Stimulated activated CD8-positive, alpha-beta memory T cell treated with anti-CD3 and anti-CD28 coated beads, Interleukin-7, amount 100 ng/mL, for 1 hour (primary cell): ENCODE measurements at places on chromosomes 11 and 22.

- no peak for DNase-seq
These were observed 15.2 kb downstream of the NRIP3 start for GRCh38 chr11:8988329-8989234.

DNA sequence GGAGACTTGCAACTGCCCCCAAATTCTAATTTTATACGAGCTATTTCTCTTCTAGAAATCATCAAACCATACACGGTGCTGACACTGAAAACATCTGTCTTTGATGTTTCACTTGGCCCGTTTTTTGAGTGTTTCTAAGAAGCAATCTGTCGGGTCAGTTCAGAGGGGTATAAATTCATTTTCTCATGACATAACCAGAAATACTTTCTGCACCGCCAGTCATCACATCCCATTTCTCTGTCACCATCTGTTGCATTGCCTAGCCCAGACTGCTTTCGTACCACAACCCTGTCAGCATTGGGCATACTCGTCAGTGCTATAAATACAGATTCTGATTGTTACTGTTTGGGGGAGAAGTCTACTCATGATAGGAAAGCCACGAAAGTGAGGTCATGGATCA lies 63.1 kb upstream of the CCDC90B start:
- no peak for DNase-seq

DNA sequence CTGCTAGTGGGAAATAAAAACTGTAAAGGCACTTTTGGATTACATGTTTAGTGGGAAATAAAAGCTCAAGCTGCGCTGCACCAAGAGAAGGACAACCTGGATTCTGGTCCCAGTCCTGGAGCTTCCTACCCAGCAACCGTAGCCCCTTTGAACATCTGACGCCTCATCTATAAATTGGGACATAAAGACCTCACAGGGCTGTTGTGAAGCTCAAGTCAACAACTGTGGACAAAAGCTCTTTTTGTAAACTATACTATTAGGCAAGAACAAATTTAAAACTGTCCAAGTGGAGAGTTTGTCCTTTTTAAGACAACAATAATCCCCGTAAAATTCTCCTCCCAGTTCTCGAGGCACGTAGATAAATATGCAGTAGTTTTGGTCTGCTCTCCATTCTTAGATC lies 17.6 kb upstream of the PCF11 start:
- no peak for DNase-seq

- DNase-seq: no peak
These were observed 15.5 kb upstream of the DEPDC7 start for GRCh38 chr11:33000181-33000580.

DNA sequence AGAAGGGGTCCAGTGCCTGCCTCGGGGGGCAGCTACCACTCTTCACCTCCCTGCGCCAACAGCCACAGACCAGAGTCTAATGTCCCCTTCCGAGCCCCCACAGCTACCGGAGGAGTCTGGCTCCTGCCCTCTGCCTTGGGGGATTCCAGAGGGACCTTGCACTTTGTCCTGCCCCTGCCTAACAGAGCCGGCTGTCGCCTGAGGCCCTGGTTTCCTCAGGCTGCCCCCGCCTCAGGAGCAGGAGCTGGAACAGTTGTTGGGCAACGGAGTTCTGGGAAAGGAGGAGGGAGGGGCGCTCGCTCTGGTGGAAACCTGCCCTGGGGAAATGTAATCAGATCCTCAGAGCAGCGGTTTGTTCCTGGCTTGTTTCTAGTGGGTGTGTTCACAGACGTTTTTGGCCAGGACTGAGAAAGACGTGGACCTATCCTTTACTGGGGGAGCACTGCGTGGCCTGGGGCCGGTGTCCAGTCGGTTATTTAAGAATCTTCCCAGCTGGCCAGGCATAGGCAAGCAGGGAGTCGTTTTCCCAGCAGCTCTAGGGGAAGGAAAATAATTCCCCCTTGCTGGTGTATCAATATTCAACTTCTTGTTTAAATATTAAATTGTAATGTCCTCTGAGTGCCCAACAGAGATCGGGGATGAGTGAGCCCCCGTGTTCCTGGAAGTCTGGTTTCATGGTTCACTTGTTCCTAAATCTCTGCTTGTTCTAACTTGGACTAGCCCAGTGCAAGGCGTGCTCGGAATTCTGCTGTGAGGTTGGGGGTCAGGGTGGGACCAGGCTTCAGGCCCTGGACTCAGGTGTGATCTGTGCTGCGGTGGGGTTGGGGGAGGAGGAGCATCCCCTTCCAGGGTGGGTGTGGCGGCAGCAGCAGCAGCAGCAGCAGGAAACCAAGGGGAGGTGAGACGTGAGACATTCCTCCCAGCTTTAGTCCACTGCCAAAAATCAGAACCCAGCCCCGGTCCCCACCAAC lies 32.1 kb downstream of the A4GALT start:
- DNase-seq: no peak

DNA sequence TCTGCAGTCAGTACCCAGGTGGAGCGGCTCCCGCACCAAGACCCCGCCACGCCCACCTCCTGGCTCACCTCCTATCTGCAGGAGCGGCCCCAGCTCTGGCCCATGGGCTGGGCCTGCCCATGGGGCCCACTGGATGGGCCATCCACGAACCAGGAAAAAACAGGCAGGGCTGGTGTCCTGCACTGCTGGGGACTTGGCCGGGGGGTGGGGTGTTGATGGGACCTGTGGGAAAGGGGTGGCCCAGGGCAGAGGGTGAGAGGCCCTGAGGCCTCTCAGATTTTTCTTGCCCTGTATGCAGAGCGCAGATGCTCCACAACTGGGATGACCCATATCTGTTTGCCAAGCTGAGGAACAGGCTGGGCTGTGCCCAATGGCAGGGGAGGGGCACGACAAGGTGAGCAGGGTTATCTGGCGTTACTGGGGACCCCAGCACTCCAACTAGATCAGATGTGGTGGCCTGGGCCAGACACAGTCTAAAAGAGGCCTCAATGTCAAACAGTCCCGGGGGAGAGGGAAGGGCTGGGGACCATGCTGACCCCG lies 2.7 kb upstream of the PIM3 start:
- no peak for DNase-seq

DNA sequence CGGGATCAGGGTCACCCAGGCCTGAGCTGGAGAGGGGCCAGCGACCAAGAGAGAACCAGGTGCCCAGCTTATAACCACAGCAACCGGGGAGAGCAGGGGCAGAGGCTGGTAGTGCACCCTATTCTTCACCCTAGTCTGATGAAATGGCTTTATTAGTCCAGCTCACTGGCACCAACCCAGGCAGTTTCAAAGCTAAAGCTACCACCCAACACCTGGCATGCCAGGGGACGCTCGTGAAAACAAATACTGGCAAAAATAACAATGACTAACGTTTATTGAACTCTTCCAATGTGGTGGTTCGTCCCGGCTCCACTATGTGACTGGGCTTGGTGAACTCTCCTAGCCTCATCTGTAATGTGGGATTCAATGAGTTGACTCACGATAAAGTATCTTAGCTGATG lies 30.6 kb downstream of the SCGB1A1 start:
- no peak for DNase-seq

GRCh38 chr11:10742460-10743208 lies 8.4 kb upstream of the CTR9 start:
- no peak for DNase-seq

DNA sequence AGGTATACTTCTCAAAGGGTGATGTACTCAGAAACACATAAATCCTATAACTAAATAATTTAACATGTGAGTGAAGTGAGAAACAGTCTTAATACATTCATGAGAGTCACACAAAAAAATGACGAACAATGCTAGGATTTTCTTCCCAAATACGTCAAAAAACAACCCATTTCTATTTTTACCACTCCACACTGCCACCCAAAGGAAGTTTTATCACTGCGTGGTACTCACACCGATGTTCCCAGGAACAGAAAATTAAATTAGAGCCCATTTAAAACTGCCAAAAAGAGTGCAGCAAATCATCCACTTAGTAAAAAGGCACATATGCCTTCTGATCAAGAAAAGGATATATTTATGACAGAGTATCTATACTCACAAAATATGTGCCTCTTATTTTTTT lies 710.9 kb upstream of the FAT3 start:
- no peak for DNase-seq

DNA sequence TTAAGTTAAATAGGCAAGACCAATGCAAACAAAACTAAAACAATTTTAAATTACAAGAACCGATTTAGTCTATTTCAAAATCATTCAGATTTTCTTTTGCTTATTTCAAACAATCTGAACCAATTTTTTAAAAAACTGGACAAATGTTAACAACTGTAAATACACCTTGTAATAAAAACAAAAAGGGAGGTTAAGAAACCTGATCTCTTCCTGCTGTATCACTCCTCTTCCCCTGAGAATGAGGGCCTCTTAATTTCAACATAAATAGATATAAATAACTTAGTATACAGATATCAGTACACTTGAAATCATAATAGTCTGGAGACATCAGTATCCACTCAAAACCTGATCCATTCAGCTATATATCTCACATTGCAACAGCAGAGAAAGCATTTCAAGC lies 346.6 kb downstream of the TTC28 start:
- DNase-seq: no peak

DNA sequence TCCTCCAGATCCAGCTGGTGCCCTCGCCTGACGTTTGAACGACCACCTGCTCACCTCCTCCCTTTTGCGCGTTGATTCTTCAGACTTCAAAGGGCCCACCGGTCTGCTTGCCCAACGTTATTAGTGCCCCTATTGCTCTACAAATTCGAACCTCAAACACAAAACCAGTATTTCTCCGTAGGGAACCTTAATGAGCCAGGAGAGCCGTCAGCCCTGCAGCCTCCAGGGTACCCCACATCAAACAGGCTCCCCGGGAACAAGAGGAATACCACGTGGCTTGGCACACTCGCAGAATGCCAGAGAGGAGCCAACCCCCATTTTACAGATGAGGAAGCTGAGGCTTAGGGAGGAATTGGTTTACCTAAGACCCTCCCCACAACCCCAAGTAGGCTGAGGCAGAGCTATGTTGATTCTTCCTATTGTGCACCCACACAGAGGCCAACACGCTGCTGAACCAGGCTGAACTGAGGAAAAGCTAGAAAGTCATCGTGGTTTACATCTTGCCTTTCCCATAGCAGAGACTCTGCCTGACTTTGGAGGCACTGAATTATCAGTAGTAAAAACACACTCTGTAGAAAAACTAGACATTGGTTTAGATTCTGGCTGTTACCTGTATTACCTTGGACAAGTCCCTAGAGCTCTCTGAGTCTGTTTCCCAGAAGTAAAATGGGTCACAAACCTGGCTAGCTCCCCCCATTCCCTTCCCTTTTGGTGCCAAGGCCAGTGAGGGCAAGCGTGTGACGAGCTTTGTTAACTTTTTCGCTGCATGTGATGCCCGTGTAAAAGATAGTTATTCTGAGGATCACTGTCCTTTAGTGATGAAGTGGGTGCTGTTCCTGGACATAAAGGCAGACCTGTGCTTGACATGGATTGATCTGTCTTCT lies 764 bp downstream of the TKFC start:
- no peak for DNase-seq

GRCh38 chr11:115389790-115390189 lies 114.4 kb downstream of the CADM1 start:
- DNase-seq: no peak

DNA sequence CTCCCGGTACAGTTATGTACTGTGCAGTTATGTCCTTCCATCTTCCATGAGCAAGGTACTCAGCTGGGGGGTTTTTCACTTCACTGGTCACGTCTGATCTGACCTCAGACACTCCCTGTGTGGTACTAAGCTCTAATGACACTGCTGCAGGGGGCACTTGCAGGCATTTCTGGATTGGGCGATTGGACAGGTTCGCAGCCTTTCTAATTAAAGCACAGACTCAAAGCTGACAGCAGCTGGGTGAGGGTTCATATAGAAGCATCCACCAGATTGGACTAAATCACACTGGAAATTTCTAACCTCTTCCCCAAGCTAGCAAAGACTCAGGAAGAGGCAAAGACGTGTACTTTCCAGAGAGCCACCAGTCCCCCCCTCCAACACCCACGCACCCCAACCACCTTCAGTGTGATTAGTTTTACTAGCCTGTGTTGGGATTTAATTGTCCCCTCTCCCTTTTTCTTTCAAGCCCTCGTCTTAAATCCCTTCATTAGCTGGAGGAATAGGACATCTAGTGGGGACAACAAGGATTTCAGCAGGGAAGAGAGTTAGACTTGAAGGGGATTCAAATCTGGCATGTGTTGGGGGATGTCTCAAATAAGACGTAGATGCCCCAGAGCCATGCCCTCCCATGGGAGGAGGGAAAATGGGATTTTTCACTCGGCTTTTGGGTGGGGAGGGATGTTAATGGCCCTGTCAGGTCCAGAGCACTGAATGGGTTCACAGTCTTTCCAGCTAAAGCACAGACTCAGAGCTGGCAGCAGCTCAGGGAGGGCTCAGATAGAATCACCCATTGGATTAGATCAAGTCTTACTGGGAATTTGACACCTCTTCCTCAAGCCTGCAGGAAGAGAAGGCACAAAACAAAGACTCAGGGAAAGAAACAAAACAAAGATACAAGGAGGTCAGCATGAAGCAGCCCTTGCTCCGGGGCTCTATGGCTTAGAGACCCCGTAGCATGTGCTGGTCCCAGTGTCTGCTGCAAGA lies 10.9 kb downstream of the INS start:
- DNase-seq: no peak

DNA sequence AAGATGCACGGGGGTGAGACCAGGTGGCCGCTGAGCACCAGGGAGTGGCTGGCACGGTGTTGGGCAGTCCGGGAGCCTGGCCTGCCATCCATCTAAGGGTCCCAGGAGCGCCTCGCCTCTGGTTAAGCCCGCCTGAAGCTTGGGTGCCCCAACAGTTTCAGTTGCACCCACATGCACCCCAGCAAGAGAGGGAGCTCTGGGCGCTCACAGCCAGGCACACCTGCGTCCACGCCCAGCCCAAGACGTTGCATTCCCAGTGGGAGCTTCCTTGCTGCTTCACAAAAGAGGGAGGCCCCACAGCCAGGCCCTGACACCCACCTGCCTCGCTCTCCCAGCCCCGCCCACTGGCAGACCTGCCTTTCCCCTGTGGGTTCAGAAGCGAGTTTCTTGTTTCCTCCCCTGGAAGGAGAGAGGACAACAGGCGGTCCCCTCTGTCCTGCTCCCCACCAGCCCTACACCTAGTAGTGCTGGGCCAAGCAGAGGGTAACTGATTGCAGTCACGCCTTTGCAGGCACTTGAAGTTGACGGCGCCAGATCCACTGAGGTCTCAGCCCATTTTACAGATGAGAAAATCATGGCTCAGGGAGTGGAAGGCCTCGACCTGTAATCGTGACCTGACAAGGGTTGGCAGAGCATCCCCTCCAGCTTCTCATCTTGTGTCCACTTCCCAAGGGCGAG lies 35.4 kb downstream of the OSBPL5 start:
- DNase-seq: no peak

DNA sequence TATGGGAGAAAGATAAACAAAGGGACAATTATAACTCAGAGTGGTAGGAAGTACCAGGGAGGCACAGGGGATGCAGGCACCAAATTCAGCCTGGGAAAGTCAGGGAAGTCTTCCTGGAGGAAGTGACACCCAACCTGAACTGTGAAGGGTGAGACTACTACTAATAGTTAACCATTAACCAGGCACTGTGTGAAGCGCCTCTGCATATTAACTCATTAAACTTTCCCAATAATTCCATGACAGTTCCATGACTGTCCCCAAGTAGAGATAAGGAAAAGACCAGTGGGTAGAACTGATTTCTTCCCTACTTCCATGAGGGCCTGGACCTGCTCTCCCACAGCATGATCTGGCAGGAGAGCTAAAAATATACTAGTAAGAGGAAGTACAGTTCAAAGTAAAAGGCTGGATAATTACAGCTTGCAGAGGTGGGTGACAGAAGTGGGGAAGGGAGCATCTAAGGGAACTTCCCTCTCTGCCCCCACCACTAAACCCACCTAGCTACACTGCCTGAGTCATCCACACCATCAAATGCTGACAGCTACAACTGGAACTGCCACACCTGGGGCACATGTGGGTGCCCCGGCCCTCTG lies 4.7 kb upstream of the AP1B1 start:
- DNase-seq: no peak
